ENCODE measurements at places on chromosomes 2 and 18.

- DNase-seq = no peak
Measured at GRCh38 chr18:45161850-45162249, 453.4 kb upstream of the SLC14A2 start.

GRCh38 chr2:24009367-24009679 is 562 bp upstream of the MFSD2B start:
- no peak for DNase-seq

DNA sequence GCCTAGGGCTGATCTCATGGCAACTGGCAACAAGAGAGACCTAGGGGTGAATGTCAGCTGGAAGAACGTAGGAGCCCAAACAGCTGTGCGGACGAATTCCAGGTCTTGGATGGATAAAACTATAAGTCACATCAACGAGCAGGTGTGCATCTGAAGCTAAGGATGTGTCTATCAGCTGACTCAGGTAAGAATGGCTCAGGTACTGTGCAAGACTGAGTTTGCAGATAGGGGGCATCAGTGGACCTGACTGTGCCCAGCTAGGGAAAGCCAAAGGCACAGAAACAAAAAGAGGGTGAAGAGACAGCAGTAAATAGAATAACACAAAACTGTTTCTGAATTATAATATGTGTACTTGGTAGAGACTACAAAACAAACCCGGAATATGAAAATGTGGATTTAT is 357.3 kb downstream of the ZEB2 start:
- peak; percentile 72 for DNase-seq

- DNase-seq = no peak
Measured at GRCh38 chr2:237121321-237121720, 35.6 kb downstream of the COPS8 start.

- no peak for DNase-seq
Measured at GRCh38 chr2:168519534-168520308, 63.6 kb downstream of the CERS6 start.

GRCh38 chr2:15359716-15360531 is 201.2 kb downstream of the NBAS start:
- DNase-seq = no peak

DNA sequence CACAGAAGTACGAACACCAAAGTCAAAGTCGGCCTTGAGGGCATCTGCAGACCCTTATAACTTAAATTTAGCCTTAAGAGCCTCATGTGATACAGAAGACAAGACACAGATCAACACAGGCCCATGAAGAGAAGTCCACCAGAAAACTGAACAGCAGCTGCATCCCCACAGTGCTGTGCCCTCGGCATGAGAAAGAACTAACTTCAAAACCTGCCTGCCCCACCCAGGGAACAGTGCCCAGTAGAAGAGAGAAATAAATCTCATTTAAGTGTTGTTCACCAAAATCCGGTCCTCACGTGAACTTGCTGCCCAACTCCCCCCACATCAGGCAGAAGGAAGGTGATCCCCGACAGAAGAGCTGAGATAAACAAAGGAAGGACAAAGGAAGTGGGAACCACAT is 73.7 kb downstream of the PXDN start:
- no peak for DNase-seq

DNA sequence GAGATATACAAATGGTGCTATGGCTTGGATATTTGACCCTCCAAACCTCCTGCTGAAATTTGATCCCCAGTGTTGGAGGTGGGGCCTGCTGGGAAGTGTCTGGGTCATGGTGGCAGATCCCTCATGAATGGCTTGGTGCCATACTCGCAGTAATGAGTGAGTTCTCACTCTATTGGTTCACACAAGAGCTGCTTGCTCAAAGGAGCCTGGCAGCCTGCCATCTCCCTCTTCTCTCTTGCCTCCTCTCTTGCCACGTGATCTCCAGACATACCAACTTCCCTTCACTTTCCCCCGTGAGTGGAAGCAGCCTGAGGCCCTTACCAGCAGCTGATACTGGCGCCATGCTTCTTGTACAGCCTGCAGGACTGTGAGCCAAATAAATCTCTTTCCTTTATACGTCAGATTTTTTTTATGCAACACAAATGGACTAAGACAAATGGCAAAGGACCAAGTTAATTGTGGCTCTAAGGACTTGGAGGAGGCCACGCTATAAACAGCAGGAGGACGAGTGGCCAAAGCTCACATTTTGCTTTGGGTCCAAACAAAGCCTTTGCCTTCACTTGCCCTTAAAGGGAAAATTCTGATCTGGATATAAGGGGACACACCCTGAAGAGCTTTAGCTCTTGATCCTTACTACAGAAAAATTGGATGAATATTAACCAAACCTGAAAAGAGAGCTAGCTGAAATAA is 214.7 kb downstream of the SS18 start:
- DNase-seq = no peak

DNA sequence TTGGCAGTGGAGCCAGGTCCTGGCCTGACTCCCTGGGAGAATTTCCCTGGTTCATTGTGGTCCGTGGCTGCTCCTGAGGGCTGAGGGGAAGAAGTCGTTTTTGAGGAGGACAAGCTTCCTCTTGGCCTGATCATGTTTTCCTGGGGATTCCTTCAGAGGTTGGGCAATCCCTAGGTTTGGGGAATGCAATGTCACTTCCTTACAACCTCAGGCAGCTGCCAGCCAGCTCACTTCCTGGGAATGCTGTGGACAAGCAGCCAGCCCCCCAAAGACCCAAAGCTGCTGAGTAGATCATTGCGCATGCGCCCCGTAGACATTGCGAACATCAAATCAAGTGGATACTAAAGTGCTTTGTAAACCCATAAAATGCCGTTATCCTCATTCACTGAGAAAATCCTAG is 7.7 kb upstream of the DNMT3A start:
- DNase-seq = no peak

- DNase-seq = no peak
Measured at GRCh38 chr18:28647961-28648360, 471.0 kb upstream of the CDH2 start.

DNA sequence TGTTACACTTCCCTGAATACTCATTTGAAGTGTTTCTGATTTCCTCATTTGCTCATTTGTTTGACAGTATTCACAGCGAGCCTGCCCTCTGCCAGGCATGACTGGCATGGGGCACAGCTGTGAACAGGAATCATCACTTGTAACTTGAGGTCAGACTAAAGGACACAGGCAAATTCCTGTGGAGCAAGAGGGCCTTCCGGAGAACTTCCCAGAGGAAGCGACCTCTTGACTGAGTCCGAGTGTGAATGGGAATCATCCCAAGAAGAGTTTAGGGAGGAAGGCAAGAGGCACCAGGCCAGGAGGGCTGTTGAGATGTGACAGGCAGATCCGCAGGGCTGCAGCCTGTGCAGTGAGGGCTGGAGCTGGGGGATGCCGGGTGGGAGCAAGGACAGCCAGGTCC is 45.4 kb downstream of the LIMS1 start:
- no peak for DNase-seq

DNA sequence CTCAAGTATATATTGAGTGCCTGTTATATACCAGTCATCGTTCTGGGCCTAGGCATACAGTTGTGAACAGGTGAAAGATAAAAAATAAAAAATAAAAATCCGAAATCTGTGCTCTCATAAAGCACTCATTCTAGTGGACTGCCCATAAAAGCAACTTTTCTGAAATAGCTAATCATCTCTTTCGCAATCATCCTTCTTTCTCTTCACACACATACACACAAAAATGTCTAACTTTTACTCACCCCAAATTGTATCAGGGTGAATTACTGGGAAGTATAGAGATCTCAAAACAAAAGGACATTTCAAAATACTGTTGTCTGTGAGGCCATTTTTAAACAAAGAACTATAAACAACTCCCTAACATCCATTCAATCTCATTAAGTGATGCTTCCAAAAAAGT is 29.6 kb upstream of the ORC2 start:
- no peak for DNase-seq

- peak; percentile 20 for DNase-seq
Measured at GRCh38 chr2:224947566-224947965, 94.7 kb downstream of the DOCK10 start.

DNA sequence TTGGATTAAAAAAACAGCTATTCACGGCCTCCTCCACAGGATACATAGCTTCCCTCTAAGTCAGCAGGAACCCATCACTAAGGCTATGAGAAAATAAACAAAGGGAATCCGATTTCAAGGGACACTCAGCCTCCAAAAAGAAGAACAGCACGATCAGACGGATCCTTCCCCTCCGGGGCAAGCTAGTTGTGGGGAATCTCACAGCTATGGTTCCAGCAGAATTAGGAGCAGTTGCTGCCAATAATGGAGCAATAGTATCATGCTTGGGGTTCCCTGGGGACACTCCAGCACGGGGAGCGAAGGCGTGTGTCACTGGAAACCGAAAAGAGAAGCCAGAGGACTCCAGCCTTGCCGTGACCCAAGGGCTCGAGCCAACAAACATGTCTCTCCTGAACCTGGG is 163.1 kb downstream of the TTC32 start:
- no peak for DNase-seq

- no peak for DNase-seq
Measured at GRCh38 chr2:203569677-203570316, 34.7 kb upstream of the RAPH1 start.

- no peak for DNase-seq
Measured at GRCh38 chr2:178105566-178105965, 6.7 kb upstream of the RBM45 start.

DNA sequence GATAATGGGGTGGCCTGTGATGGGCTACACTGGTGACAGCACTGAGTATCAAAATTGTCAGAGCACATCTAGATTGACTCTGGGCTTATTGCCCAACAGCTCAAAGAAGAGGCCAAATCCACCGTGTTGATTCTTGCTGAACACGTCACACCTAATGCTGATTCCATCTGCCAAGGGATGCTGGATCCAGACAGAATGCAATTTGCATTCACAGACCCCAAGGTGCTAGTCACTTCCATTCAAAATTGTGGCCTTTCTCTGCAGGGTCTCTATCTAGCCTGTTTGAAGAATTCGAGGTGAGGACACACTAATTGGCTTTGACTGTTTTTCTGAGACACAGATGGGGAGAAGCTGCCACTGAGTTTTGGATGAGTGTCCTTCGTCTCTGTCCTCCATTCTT is 13.5 kb upstream of the GPR39 start:
- no peak for DNase-seq

- DNase-seq = no peak
Measured at GRCh38 chr2:138475277-138475776, 26.2 kb upstream of the SPOPL start.

- no peak for DNase-seq
Measured at GRCh38 chr18:63749489-63749888, 25.7 kb upstream of the SERPINB7 start.

GRCh38 chr18:40133253-40133652 is 1821.8 kb upstream of the PIK3C3 start:
- no peak for DNase-seq
